ENCODE measurements at places on chromosomes 7 and 10. TPM values are rescaled to one million over a fixed set of nuclear protein-coding genes. Genes with fewer than 3 reads are reported as not detected.

THAP5 gene
- 44.5 TPM for total RNA-seq

DNA sequence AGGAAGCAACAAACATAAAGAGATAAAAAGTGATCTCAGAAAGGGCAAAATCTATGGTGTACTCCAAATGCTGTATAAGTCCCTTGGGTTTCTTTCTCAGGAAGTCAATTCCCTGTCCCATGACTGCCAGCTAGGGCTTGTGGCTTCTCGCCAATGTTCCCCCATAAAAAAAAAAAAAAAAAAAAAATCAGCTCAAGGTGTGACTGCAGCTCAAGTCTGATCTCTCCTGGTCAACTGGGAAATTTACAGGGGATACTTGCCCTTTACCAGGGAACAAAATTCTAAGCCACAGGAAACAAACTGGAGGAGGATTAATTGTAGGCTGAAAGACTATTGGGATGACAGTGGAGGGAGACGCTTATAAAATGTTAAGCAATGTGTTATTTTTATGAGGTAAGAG, 76.0 kb downstream of the PCGF5 start:
- no peak for DNase-seq

DNA sequence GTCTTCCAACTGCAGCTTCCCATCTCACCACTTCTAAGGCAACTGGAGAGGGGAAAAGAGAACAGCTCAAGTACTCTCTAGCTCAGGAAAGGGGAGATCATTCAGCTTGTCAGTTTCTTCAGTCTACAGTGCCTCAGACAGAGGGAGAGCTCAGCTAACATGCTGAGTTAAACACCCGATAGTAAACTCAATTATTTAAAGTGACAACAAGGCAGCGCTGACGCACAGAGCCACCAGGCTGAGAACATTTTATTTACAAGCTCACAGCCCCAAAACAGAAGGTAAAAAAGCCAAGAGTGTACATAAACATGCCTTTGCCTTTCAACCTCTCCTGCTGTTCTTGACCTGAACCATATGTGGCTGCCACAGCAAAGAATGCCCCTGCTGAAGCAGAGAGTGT, 10.1 kb upstream of the CUZD1 start:
- no peak for DNase-seq

DNA sequence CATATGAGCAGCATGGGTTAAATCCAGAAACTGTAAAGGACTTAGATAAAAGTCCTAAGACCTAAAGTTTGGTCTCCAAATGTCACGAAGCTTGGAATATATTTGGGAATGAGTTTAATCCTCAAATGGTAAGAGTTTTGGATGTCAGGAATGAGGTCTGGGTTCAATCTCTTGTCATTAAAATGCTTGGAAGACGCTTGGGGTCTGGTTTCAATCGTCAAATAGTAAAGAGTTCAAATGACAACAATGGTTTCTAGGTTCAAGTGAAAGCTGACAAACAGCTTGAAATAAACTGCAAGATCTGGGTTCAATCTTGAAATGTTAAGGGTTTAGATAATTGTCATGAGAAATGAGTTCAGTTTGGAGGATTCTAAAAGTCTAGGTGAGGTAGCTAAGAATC, 385.5 kb upstream of the HPS1 start:
- no peak for DNase-seq

- peak; percentile 31 for DNase-seq
These were observed 122.5 kb upstream of the KLF6 start for GRCh38 chr10:3907514-3907913.
